ENCODE measurements at places on chromosomes 2 and 18.
A peak's percentile ranks its signal among the peaks of the same experiment; 100 is the strongest.

- no peak for DNase-seq
Observed at GRCh38 chr2:4678927-4679326, 975.6 kb downstream of the DCDC2C start.

DNA sequence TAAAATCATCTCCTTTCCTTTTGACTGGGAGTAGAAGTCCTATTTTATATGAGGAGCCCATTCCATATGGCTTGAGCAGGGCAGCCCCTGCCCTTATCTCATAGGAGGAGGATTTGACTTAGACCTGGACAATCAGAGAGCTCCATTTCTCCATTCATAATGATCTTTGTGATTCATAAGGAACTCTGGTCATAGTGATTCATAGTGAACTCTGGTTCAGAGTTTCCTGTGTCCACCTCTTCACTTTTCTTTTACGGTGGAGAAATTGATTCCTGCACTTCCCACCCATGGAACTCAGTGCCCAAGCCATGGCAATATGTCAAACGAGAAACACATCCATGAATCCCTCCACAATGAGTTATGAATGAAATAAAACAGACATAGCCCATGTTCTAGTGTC is 12.8 kb upstream of the MYO3B start:
- DNase-seq: no peak

DNA sequence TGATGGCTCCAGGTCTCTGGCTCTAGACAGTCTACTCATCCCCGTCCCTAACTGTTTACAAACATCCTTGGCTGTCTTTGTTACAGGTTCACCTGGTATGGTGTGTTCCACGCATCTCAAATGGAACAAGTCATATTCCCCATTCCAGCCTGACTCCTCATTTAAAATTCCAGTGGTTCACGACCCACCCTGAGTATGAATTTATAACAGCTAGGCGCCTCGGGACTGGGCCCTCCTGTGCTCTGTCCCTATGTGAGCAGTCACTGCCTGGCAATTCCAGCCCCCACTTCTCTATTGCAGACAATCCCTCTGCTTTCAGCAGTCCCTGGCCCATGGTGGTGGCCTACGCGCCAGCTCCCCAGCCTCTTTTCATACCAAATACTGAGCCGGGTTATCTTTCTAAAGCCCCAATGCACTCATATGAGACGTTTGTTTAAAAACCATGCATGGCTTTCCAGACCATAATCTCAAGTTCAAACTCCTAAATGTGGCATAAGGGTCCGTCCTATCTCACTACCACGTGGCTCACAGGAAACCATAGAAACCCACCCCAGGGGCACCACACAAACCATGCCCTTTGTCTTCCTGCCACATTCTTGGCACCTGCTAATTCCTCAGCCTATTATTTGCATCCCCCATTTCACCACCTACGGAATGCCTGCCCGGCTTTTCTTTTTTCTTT is 1.6 kb downstream of the SERPINB8 start:
- DNase-seq: no peak

DNA sequence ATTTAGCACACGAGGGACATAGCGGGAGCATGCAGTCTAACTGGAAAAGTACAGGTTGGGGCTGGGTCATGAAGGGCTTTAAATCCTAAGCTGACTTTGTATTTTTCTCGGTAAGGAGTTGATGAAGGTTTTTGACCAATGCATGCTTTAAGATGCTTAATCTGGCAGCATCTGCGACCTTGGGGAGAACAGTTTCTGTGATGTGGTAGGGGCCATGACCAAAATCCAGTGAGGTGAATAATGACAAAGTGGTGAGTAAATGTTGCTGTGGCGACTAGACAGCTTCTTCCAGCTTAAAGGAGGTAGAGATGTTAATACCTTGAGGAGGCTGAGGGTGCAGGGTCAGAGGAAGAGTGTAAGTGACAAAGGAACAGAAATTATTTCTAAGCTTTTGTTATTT is 174.6 kb upstream of the ALPP start:
- DNase-seq: no peak

DNA sequence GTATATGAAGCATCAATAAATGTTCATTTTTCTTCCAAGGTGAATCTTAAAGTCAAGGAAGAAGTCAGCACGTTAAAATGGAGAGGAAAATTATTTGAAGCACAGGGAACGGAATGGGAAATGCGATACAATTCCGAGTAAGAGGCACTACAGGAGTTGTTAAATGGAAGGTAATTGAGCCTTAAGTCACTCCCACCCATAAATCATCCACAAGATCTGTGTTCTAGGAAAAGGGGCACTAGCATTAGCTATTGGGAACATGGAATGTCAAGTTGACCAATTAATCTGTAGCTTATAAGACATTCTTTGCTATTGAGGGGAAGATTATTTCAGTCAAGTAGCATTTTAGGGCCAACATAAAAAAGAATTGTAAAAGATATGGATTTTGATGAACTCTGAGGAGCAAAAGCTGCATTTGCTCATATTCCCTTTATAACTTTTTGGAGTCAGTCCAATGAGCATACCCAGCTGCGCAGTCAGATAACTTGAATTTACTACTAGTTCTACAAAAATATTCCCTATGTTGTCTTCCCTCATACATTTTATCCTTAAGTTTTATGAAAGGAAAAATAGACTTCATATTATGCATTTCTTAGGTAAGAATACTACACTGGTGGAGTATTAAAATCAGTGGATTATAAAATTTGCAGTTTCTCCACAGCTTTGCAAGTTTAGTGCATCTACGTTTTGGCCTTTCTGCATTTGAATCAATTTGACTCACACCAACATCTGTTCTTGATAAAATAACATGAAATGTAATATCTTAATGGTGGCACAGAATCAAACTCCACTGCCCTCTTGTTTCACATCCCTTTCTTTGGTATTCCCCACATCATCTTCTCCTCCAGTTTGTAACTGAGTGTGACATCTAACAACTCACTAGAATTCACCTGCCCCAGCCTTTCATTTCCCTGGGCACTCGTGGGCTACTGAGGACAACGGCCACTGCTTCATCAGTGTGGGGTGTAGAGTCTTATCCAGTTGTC is 95.6 kb downstream of the SP3 start:
- DNase-seq: no peak

DNA sequence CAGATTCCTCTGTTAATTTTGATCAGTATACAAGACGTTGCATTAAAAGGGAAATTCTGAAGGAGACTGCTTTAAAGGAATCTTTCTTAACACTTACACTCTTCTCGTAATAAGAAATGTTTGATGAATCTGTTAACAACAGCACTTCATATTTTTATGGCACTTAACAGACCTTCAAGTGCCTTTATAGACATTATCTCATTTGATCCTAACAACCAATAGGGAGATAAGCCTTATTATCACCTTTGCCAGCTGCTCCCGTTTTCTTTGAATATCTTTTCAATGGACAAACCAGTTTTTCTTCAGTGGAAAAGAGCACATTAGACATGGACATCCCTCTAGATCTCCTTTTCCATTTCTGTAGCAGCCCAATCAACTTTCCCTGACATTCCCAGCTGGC is 653.0 kb upstream of the FAM98A start:
- DNase-seq: no peak

GRCh38 chr2:176398243-176399073 is 129.2 kb downstream of the MTX2 start:
- DNase-seq: no peak

DNA sequence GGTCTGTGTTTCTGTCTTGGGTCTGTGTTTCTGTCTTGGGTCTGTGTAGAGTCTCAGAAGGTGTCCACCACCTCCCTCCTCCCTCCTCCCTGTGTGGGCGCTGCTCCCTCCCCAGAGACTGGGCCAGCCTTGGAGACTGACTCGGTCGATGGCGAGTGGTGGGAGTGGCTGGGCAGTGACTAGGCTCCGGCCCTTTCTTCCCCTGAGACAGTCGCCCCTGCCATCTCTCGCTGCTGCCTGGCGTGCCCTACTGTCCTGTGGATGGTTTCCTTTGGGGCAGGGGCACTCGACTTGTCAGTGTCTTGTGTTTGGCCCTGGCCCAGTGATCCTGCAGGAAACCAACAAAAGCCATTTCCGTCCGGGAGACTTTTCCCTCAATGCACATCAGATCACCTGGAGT is 215.8 kb downstream of the NDUFA10 start:
- no peak for DNase-seq

DNA sequence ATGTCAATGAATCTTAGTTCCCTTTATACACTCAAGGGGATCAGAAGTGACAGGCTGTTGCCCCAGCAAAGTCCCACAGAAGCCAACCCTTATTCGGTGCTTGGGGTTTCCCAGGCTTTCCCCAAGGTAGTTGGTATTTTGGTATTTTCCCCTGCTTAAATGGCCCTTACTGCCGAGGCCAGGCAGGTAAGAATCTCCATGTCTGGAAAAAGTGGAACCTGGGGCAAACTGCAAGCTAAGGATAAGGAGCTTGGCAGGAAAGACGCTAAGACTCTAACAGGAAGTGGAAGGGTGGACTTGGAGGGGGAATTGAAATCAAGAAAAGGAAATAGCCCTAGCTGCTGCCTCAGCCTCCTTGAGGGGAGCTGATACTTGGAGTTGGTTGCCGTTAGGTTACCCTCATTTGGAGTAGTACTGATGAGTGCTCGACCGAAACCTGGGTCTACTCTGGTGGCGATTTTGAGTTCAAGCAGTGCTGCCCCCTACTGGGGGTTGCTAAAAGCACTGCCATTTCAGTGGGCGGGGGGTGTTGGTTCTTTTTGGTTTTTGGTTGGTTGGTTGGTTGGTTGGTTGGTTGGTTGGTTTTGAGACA is 3.3 kb upstream of the GPBAR1 start:
- peak; percentile 62 for DNase-seq
